Stimulated activated CD4-positive, alpha-beta T cell treated with anti-CD3 and anti-CD28 coated beads, Interleukin-1b, Interleukin-23, amount 100 ng/mL, for 4 hours (primary cell): ENCODE measurements at places on chromosomes 5 and 9.

- DNase-seq: no peak
These were observed 13.4 kb downstream of the ABHD17B start for GRCh38 chr9:71897577-71897976.

DNA sequence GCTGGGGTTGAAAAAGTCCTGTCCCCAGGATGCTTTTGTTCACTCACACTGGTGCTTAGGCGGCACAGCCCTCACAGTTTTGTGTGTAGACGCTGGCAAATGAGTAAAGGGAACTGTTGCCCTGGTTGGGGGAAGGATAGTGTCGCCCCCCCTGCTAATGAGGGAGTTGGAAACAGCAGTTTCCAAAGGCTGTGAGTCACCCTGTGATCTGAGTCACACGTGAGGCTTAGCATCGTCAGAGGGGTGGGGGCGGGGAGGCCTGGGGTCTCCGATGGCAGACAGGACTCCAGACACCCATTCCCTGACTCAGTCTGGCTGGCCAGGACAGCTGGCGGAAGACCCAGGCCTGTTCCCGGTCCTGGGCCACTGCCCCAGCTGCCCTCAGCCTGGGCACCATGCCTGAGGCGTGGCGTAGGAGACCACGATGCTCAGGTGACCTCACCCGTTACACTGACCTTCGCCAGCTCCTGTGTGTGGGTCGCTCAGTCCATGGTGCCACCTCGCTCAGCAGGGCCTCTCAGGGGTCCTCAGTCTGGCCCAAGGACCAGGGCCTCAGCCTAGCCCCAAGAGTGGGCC is 2.9 kb downstream of the DNAJB5 start:
- DNase-seq: peak; percentile 67

- no peak for DNase-seq
These were observed 607.5 kb upstream of the SEMA6A start for GRCh38 chr5:117182104-117182503.

DNA sequence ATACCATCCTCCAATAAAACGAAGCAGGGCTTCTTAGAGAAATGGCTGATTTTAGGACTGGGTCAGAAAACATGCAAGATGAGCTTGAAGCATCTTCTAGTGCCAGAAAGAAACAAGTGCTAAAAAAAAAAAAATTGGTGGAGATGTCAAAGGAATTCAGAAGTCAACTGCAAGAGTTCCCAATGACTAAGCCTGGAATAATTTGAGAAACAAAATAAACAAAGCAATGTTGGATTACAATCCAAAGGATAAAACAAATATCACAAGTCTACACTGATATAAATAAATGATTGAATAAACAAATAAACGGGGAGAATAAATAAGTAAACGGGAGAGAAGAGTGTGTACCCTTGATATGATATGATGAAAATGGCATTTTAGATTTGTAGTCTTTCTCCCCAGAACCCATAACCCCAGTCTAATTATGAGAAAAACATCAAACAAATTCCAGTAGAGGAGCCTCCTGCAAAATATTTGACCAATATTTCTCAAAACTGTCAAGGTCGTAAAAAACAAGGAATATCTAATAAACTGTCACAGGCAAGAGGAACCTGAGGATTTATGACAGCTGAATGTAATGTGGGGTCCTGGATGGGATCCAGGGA is 63.5 kb upstream of the CCL21 start:
- no peak for DNase-seq

DNA sequence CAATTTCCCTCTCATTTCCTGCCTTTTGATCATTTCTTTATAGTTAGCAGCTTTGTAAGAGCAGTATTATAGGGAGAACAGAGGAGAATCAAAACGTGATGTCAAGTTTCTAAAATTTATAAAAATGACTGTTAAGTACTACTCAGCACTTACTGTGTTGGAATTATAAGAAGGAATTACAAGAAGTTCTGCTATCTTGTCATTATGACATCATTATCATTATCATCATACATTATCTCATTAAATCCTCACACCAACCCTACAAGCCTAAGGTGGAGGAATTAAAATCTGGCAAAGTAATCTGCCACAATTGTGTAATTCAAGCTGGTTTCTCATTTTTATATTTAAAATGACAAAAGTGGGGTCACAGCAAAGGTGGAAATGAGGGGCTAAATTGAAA is 316.2 kb upstream of the CD180 start:
- no peak for DNase-seq

GRCh38 chr9:137379761-137380161 is 43.2 kb downstream of the EXD3 start:
- no peak for DNase-seq

DNA sequence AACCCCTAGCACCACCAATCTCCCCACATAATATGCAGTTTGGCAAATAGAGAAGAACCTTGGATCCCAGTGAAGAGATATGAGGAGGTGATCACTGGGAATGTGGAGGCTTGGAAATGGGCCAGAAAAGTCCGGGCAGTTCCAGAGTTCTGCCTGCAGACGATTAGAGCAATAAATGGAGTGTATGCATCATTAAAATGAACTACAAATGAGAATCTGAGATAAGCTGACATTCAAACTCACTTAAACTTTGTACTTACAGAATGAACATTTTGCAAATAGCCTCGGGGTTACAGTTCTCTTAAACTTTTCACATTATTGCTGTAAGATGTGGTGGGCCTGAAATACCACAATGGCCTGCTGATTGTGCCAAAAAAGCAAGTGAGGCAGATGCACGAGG is 23.0 kb upstream of the LHFPL2 start:
- DNase-seq: no peak

DNA sequence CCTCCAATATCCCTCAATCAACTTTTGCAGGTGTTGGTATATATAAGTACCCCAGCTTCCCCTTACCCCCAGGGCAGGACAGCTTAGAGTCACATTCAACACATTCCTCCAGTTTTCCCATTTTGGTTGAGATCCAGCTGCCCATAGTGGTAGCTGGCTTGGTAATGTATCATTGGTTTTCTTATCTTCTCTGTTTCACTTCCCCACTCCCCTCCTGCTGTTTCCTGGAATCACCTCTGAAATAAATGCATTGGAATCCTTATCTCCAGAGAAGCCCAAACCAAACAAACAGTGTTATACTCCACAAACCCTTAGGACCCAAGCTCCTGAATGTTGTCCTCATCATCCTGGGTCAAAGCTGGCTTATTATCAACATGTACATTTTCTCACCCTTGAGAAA is 184.8 kb downstream of the TMEM38B start:
- no peak for DNase-seq

- DNase-seq: no peak
These were observed 1.3 kb downstream of the CDX1 start for GRCh38 chr5:150167908-150168307.

- no peak for DNase-seq
These were observed 28.4 kb downstream of the ZFP62 start for GRCh38 chr5:180832638-180833068.

DNA sequence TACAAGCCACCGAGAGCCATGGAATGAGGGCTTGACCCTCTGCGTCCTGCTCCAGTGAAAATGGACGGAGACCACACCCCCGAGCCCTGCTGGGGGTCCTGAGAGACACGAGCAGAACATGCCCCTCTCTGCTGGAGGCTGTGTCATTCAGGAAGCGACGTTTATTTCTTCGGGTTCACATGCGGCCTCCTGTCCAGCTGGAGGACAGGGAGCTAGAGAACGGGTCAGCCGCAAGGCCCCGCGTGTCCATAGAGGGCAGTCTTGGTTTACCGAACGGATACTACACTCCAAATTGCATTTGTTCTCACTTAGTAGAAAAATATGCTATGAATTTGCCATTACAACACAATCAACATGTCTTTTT is 36.1 kb downstream of the MRPL36 start:
- DNase-seq: peak; percentile 22

DNA sequence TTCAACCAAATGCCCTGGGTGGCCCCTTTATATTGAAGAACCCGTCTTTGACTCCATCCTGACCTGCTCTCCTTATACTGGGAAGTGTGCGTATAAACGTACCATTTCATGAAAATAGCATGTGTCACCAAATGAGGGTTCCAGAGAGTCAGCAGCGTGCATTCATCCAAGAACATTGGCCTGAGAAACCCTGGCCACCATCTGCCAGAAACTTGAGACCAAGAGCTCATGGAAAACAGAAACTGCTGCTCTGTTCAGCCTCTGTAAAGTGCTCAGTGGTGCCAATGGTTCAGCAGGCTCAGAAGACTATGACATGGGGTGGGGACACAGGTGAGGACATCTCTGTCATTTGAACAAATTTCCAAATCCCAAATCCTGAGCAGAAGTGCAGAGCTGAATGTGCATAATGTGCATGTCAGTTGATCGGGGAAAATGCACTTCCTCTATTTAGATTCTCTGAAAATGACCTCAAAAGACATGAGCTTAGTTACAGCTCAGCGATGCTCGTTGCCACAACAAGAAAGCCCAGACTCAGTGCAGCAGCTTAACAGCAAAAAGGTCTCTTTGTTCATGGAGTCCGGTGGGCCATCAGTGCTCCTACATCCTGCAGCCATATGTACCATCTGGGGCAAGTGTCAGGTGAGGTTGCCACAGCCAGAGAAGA is 176.1 kb downstream of the ATPSCKMT start:
- no peak for DNase-seq

GRCh38 chr5:143101725-143102386 is 301.6 kb downstream of the NR3C1 start:
- DNase-seq: no peak

- no peak for DNase-seq
These were observed 26.5 kb downstream of the TRMO start for GRCh38 chr9:97895695-97896332.

DNA sequence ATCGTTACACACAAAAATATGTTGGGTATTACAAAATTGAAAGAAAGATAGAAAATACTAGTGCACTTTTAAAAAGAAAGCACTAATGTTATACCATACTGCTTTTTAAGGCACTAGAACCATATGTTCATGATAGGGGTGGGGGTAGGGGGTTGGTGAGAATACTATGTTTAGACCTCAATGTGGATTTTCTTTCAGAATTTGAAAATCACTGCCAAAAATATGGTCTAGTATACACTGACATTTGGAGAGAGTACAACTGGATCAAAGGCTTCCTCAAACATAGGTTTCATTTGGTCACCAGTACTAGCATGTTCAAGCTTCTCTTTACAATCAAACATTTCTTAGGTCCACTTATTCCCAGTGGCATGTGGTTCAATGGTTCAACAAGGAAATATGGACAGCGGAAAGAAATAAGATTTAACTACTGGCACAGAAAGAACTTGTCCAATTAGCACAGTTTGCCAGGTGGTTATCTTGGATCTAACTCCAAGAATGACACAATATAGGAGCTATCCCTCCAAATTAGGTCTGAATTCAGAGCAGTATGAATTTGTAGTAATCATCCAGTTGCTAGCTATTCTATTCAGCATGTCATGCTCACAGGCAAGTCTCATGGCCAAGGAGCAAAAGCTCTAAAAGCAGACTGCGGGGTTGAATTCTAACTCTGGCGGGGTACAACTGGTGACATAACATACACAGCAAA is 139.3 kb downstream of the SLC24A2 start:
- no peak for DNase-seq

DNA sequence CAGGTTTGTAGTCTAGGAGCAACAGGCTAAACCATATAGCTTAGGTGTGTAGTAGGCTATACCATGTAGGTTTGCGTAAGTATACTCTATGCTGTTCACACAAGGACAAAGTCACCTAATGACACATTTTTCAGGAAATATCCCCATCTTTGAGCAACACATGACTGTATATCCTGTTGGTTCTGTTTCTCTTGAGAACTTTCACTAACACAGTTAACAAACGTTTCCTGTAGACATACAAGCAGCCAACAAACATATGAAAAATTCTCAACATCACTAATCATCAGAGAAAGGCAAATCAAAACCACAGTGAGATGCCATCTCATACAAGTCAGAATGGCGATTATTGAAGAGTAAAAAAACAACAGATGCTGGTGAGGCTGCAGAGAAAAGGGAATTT is 68.2 kb downstream of the NR2F1-AS1 start:
- no peak for DNase-seq

- no peak for DNase-seq
These were observed 332.4 kb upstream of the EFNA5 start for GRCh38 chr5:108003178-108003577.

GRCh38 chr9:83956436-83957247 is 23.4 kb downstream of the HNRNPK start:
- no peak for DNase-seq

- no peak for DNase-seq
These were observed 910 bp downstream of the TDRD7 start for GRCh38 chr9:97412626-97413385.

- DNase-seq: no peak
These were observed 27.0 kb downstream of the UTP15 start for GRCh38 chr5:73592551-73592950.

DNA sequence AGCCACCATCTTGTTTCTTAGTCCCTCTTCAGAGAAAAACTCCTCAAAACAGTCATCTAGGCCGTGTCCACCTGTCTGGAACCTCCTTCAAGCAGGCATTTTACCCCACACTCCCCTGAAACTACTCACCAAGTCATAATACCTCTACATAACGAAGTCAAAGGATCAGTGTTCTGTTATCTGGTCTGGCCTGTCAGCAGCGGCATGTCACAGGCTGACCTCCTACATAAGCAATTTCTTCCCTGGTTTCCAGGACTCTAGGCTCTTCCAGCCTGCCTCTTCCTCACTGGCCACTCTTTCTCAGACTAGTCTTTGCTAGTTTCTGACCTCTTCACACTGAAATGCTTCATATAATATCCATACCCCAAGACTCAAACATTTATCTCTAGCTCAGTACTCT is 72.2 kb downstream of the SPTLC1 start:
- DNase-seq: no peak

DNA sequence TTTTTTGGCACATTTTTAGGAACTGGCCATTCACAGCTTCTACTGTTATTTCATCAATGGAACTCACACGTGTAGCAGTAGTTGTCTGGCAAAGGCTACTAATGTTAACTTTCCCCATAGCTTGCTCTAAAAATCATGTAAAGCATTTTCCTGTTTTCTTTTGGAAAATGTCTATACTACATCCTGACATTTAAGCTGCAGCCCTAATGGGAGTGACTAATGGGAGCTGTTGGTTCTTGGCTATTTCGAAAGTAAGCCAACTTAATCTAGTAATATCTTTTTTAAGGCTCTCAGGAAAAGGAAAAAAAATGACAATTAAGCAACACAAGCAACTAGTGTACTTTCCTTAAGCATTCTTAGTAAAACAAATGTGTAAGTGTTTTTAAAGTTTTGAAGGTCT is 169.2 kb downstream of the SLC12A2 start:
- DNase-seq: no peak

GRCh38 chr5:67310169-67310568 is 113.6 kb upstream of the CD180 start:
- DNase-seq: no peak

DNA sequence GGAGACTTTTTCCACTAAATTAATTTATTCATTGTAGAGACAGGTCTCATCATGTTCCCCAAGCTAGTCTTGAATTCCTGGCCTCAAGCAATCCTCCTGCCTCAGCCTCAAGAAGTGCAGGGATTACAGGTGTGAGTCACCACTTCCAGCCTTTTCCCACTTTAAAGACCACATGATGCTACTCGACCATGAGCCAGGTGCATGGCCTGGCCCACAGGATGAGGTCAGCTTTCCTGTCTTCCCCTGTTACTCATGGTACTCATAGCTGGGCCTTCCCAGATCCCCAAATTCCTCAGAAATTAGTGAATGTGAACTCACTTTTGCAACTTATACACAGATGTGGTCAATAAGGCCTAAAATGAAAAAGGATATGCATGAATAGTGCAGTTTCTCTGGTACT is 395.9 kb downstream of the SEMA5A start:
- no peak for DNase-seq
